Stimulated activated CD4-positive, alpha-beta T cell treated with anti-CD3 and anti-CD28 coated beads, Interleukin-15, amount 100 ng/mL, for 48 hours (primary cell): ENCODE measurements at places on chromosomes 7 and 10.

DNA sequence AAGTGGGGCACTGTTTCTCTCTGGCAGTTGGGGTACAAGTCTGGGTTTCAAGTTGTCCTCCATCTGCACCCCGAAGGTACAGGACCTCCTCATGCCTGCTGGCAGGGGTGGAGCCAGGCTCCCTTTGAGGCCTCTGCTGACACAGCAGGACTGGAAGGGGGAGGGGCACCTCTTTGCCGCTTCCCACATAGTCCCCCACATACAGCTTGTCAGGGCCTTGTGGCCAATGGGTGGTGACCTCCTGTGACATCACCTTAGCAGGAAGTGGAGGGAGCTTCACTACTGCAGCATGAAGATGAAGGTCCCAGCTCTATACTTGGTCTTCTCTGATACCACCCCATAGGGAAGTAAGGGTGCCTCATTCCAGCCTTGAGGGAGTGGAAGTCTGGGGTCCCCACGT is 167.8 kb downstream of the RAMP3 start:
- DNase-seq: no peak

DNA sequence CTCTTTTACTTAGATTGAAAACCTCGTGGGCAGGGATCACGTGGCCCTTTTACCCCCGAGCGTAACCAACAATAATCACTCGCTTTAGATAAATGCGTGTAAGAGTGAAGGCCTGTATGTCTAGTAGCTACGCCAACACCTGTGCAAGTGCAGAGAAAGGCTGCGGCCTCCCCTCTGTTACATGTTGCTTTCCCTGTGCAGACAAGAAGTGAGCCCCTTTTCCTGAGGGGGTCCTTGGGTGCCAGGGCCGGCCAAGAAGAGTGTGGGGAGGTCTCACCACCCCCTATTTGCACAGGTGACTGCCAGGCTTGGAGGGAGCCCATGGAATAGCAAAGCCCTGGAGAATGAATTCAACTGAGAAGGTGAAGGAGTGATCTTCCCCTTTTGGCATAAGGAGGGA is 35.6 kb upstream of the CNPY1 start:
- no peak for DNase-seq

DNA sequence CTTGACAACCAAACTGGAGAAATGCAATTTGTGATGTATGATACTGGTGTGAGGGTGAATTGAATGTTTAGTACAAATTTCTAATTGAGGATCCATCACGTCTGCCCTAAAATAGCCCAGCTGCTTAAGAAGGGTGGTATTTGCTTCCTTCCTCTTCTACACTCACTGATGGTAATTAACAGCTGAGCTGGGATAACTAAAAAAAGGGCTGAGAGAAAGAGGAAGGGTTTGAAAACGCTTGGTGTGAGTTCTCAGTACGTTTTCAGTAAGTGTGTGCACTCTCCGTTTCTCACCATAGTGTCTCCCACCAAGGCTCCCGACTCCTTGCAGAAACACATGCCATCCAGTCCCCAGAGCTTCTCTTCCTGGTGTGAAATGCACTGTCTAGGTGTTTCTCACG is 54.3 kb downstream of the MAP3K8 start:
- no peak for DNase-seq

DNA sequence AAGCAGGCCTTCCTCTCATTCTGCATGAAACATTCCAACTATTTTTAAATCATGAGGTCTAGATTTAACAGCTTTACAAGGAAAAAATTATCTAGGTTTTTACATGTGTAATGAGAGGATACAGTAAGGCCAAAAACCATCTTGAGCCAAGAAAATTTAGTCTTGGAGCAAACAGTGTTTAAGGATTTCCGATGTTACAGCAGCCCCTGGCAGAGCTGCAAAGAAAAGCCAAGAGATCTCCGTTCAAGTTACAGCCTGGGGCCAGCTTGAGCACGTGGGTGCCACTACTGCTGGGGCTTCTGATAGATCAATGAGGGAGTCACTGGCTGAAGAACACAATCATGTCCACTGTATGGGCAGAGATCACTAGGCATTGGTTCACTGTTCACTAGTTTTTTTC is 156.2 kb downstream of the EVX1 start:
- no peak for DNase-seq

GRCh38 chr10:124381011-124381611 is 37.6 kb downstream of the OAT start:
- no peak for DNase-seq

- no peak for DNase-seq
These were observed 191.3 kb downstream of the MYOF start for GRCh38 chr10:93290661-93291354.

- DNase-seq: no peak
These were observed 22.6 kb downstream of the PALS2 start for GRCh38 chr7:24595671-24596418.
